ENCODE measurements at places on chromosomes 4 and X.

DNA sequence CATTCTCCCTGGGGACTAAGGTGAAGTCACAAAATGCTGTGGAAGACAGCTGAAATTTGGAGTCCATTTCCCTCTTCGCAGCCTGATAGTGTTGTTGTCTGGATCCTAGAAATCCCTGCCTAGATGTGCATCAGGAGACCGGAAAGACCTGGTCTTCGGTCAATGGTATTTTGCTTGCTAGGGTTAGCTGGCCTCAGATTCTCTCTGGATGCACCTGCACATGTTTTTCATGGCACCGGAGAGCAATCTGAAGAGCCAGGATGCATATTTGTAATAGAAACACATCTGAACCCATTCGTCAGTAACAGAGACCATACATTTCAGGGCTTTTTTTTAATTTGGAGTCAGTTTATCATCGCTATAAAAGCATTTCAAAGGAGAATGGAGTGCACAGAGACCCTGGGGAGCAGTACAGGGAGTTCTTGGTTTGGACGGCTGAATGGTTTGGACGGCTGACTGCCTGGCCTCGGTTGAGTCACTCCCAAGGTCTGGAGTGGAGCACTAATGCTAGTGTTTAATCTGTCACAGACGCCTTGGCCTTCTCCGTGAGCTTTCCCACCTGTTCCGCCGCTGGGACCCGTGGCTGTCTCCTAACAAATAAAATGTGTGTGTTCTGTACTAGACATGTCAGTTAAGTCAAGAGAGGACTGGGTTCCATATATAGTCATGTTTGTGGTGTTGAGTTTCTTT, 7.5 kb upstream of the PDLIM3 start:
- no peak for DNase-seq

DNA sequence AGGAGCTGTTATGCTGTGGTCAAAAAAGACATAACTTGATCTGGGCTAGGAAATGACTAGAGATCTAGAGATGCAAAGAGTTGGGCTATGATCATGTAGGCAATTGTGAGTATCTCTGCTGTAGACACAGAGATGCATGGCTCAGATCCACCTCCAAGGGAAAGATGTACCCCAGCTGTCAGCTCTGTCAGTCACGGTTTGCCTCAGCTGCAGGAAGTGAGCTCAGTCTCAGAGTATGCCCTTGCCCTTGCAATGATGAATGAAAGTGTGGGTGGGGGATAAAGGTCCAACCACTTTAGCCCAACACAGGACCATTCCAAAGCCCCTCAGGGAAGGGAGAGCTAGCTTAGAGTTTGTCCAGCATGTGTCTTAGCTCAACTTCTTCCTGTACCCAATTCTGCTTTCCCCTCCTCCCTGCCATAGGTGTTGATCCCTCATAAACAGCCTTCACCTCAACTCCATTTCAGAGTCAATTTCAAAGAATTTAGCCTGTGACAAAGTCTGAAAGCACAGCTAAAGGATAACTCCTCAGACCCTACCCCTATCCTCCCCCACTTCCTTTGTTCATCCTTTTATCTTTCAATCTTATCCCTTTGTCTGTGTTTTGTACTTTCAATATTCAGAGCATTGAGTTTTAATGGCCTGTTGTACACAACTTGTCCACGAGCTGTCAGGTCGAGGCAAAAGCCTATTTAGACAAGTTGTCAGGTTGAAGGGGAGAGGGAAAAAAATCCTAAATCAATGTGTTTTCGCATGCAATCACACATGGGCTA, 90.6 kb downstream of the MID1IP1 start:
- DNase-seq: peak; percentile 29

DNA sequence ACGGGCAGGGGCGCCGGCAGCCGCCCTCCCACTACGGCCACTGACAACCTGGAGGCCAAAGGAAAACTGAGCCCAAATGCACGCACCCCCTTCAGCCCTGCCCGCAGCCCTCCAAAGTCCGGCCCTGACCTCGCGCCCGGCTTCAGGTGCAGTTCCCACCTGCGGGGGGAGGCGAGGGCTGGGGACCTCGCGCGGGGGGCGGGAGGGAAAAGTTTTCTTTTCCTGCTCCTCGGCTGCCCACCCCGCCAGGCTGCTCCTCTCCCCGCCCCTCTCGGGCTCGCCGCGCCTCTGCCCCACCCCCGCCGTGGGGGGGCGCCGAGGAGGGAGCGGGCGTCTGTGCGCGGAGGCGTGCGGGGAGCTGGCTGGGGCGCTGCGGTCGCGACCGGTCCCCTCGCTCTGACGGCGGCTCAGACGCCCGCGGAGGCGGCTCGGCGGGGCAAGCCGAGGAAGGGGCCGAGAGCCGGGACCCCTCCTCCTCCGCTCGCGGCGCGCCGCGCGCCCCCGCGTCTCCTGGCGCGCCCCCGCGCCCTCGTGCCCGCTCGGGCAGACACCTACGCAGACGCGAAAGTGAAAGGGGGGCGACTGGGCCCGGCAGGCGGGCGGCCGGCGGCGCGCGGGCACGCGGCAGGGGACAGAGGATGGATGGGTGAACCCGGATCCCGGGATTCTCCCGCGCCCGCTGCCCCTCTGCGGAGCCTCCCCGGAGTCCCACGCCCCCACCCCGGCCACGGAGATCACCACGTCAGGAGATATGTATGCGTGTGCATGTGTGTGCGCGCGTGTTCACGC, 3.1 kb upstream of the NR3C2 start:
- peak; percentile 74 for DNase-seq

DNA sequence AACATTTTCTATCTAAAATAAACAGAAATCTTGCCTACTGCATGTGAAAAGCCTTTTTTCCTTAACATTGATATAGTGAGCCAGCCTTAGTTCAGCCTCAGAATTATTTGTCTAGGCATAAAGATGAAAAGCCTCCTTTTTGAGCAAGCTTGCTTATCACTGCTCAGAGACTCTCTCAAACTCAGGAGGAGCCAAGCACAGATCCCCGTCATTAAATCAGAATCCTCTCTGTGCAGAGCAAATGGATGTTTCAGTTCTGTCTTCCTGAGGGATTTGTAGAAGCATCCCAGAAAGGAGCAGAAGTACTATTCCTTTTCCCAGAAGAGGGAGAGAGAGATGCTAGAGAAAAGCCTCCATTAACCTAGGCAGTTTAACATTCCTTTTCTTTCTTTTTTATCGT, 186.9 kb upstream of the LNX1 start:
- no peak for DNase-seq

DNA sequence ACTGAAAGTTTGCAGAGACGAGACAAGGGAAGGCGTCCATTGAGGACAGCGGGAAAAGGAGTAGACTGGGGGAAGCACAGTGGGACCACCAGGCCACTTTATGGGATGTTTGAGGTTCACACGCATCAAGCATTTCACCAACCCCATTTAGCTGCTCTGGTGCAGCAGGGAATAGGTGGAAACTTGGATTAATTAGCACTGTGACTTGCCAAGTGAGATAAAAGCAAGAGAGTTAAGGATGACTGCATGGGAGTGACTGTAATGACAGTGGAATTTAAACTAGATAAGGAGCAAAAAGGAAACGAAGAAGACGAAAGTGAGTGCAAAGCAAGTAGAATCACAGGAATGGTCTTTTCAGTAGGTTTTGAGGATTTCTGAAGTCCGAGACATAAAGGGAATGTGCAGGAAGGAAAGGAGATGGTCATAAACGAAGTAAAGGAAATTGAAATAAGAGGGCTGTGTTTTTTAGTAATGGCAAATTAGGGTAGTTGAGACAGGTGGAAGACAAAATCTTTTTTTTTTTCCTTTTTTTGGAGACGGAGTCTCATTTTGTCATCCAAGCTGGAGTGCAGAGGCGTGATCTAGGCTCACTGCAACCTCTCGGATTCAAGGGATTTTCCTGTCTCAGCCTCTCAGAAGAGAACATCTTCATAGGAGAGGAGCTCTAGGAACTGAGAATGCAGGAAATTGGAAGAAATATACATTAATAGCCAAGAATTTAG, 119.0 kb upstream of the MAP9 start:
- DNase-seq: no peak

DNA sequence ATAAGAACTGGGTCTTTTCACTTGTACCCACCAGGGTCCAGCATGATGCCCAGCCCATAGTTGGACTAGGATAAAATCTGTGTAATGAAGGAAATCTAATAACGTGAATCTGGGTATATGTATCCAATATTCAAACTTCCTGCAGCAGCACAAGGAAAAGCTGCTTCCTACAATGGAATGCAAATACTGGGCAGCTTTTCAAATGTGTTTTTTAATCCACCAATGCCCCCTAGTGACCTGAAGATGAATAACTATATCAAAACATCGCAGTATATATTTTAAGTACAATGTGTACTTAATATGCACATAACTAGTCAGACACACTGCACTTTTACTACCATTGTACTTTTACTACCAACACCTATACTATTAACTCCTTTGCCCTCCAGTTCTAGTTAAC, 5.3 kb downstream of the APOO start:
- no peak for DNase-seq

GRCh38 chr4:84239278-84239845, 259.7 kb downstream of the NKX6-1 start:
- no peak for DNase-seq

DNA sequence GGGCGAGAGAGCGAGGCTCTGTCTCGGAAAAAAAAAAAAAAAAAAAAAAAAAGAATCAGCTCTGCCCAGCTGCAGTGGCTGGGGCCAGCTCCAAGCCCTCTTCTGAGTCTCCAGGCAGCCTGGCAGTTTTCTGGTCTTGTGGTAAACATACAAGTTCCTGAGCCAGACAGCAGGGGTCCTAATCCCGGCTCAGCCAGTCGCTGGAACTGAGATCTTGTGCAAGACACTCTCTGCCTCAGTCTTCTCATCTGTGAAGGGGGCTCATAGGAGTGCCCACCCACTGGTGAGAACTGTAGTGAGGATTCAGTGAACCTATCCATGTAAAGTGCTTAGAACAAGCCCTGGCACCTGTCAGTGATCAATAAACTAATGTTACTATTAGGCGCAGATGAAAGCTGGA, 41.8 kb downstream of the C4orf50 start:
- no peak for DNase-seq

DNA sequence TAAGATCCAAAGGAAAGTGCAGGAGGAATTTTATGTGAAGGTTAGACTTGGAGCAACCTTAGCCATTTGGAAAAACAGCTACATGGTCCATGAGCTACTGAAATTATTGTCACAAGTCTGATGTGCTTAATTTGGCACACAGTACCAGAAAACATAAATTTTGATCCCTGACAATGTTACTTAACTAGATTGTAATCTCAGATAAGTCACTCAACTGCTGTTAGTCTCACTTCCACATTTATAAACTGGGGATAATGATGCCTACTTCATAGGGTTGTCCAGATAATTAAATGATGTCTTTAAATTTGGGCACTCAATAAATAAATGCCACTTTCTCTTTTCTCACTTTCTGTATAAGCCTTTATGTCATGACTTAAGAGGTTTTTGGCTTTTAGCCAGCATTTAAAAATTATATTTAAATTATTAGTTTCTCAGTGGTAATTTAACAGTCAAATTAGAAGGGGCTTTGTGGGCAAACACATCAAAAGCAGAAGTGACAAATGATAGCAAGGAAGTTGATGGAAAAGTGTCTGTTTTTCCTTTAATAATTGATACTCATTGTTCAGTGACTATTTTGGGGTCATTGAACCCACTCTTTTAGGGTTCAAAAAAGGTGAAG, 58.3 kb downstream of the PAQR3 start:
- no peak for DNase-seq

DNA sequence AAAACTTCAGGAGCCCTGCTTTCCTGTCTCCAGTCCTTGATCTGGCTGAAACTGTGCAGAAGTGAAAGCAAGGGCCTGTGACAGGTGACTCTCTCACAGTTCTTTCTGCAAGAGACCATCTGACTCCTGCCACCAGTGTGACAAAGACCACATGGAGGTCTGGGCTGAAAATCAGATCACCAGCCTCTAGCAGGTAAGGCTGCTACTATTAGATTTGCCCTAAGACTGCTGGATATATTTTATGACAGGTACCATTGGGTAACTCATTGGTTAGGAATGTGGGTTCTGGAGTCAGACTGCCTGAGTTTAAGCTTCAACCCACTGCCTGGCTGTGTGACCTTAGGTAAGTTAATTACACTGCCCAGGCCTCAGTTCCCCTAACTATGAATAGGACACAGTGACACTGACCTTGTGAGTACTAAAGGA, 163.3 kb upstream of the SLC7A11 start:
- DNase-seq: no peak

GRCh38 chr4:118035309-118035708, 1.0 kb downstream of the NDST3 start:
- DNase-seq: no peak

- DNase-seq: no peak
Measured at GRCh38 chr4:156547439-156547838, 424.2 kb downstream of the PDGFC start.

- DNase-seq: no peak
Measured at GRCh38 chr4:114115526-114115925, 136.1 kb upstream of the ARSJ start.

Measured in activated naive CD4-positive, alpha-beta T cell treated with anti-CD3 and anti-CD28 coated beads, Interleukin-2, amount 10 ng/mL, durations not matched to agents 7 days and 5 days (primary cell).